Stimulated activated CD8-positive, alpha-beta memory T cell treated with anti-CD3 and anti-CD28 coated beads, Interleukin-7, amount 100 ng/mL, for 1 hour (primary cell): ENCODE measurements at places on chromosomes 13 and 19.

DNA sequence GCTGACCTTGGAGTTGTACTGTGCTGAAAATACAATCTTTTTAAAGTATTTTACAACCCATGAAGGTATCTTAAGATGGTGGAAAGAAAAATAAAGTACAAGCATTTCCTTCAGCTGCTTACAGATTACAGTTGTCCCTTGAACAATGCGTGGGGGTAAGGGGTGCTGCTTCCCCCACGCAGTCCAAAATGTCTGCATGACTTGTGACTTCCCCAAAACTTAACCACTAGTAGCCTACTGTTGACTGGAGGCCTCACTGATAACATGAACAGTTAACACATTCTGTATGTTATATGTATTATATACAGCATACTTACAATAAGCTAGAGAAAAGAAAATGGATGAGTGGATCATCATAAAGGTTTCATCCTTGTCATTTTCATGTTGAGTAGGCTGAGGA, 45.3 kb upstream of the ZNF599 start:
- DNase-seq = no peak

DNA sequence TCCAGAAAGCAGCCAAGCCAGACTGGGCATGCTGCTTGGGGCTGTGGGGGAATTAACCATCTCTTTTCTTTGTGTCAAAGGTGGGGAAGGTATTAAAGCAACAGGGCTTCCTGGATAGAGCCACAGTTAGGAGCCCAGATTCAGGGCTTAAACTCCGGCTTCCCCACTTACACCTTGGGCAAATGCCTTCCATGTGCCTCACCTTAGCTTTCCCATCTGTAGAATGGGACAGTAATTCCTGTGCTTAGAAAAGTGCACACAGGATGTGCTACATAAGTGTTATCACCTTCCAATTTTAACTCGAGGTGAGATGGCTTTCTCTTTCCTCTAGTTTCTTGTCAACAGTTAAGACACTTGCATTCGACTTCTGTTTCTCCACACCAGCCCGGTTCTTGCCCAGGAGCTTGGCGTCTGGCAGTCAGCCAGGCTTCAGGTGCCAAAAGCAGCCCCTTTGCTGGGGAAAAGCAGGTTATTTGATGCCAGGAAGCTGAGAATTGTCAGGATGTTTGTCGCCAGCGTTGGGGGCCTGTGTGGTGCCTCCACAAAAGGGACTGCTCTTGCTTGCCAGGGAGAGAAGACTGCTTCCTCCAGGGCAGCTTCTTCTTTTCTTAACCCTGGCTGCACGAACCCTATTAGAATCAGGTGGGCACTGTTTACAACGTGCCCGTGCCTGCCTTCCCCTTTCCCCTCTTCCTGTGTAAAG, 79.2 kb downstream of the SIPA1L3 start:
- no peak for DNase-seq

DNA sequence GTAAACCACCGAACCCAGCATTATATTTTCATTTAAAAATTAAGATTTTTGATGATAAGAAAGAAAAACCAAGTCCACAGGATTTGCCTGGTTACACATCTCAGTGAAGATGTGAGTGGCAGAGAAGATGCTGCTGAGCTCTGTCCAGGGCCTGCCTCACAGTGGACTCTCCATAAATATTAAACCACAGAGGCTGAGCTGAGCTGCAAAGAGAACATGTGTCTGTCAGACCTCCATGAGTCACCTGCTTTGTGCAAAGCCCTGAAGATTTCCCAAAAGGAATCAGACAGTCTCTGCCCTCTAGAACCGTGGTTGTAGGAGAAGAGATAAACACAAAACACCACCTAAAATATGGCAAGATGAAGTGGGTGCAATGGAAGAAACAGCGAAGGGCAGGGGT, 127.2 kb upstream of the TSC22D1 start:
- no peak for DNase-seq

GRCh38 chr19:5142725-5143097, 173.8 kb downstream of the KDM4B start:
- DNase-seq = no peak

GRCh38 chr13:100362781-100363180, 225.8 kb downstream of the GGACT start:
- DNase-seq = no peak

DNA sequence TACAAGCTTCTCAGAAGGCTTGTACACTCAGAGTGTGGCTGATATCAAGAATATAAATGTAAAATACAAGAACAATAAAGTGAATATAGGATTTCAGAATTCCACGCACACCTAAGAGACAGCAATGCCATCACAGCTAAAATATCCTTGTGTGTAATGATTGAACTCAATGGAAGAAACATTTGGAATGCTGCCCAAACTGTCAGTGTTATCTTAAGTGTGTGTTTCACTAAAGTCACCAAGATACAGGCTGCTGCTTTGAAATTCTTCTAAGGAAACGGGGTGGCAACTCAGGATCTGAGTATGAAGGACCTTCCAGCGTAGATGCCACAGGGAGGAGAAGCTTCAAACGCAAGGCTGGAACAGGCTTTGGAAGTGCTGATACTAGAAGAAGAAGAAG, 86.8 kb downstream of the SGCG start:
- DNase-seq = no peak

- no peak for DNase-seq
Observed at GRCh38 chr19:3684817-3685410, 15.4 kb downstream of the PIP5K1C start.

DNA sequence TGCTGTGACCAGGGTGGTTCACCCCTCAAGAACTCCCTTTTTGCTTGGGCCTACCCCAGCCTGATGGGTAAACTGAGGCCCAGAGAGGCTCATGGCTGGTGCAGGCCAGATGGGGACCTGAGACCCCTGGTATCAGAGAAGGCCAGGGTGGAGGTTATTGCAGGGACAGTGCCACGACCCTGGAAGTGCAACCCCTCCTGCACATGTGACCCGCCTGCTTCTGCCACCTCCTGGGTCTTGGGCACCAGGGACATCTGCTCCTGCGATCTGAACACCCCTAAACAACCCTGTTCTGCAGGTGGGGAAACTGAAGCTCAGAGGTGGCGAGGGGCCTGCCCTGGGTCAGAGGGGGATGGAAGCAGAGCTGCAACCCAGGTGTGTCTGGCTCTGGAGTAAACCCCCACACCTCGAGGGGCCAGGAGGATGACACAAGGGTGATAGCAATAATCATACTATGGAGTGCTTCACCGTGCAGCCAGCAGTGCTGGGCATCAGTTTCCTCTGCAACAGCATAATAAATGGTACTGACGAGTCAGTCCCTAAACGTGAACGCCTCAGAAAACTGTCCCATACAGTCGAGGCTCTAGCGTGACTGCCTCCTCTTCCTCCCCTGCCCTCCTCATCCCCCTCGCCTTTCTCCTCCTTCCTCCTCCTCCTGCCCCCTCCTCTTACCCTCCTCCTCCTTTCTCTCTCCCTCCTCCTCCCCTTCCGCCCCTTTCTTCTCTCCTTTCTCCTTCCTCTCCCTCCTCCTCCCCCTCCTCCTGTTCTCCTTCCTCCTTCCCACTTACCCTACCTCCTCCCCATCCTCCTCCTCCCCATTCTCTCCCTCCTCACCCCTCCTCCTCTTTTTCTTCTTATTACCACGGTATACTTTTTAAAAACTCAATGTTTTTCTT, 4.3 kb downstream of the YJEFN3 start:
- no peak for DNase-seq

DNA sequence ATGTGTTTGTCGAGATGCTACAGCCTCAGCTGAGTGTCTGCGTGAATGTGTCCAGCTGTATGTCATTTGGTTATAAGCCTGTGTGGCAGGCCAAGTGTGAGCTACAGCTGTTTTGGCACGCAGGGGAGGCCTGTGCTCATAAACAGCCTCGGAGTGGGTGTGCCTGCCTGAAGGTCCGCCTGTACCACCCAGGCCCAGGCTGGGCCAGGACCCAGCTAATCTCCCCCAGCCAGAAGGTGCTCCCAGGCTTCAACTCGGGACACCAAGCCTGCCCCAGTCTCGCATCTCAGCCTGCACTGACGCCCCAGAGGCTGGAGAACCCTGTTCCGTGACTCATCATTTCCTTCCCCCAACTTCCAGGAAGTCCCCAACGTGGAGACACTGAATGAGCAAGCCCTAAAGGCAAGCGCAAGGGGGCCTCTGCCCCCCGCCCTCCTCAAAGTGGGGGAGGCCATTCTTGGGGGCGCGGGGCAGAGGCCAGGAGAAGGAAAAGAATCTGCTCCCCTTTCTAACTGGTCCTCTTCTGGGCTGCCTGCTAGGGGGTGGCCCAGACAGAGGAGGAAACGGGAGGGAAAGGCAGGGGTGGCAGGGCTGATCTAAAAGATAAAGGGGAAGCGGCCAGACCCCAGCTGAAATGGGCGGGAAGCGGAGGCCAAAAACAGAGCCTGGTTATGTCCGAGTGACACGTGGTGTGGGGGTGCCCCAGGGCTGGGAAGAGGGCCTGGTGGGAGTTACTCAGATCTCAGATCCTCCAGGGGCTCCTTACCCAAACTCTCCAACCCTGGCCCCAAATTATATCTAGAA, 2.0 kb downstream of the SLC1A5 start:
- peak; percentile 74 for DNase-seq

- DNase-seq = no peak
Observed at GRCh38 chr19:50759886-50760285, 10.4 kb upstream of the GPR32 start.

DNA sequence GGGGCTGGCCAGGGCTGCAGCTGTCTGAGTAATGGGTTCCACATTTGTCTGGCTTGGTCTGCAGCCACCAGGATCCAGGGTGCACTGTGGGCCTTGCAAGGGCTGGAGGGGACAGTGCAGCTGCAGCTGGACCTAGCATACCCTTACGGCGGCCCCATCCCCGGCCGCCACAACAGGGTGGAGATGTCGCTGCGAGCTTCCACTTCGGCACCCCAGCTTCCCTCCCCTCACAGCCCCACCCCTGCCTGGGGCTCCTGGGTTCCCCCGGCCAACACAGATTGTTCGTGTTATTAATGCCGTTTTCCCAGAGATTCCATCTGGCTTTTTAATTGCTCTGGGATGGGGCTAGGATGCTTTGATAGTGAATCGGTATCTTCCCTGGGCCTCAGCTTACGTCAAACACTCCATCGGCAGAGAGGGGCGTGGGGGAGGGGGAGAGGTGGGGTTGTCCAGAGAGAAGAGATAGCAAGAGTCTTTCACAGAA, 5.8 kb downstream of the CEBPA start:
- no peak for DNase-seq

DNA sequence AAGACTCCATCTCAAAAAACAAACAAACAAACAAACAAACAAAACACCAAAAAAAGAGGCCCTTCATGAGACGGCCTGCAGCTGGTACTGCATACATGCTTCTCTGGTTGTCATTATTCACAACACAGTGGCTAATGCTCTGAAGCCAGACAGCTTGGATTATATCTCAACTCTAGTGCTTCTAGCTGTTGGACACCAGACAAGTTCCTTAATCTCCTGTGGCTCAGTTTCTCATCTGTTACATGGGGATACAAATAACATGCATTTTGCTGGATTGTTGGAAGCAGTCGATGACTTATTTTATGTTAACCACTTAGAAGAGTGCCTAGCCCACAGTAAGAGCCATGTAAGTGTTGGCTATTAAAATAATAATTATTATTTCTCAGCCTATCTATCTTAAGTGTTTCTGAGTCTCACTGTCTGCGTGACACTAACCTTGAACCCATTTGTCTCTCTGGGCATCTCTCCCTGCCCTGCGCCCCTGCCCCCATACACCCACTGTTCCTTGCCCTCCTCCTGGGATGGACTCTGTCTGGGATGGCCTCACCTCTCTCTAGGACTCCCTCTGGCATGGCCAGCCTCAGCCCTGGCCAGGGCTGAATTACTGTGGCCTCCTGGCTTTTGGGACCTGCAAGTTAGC, 3.1 kb upstream of the JUNB start:
- no peak for DNase-seq

DNA sequence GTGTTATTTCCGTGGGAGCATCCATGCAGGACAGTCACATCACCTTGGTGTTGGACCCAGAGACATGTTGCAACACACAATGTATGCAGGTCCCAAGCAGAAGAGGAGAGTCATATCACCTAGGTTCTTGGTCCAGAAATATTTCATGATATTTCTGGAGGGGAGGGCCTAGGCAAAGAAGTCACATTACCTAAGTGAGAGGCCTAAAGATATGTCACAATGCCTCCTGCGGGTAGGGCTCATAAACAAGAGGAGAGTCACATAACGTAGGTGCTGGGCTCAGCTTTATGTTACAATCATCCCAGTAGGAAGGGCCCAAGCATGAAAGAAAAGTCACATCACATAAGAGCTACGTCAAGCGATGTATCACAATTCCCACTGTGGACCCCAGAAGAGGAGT, 10.8 kb upstream of the ZNF724 start:
- no peak for DNase-seq
